ENCODE measurements at places on chromosomes 6 and 20.

DNA sequence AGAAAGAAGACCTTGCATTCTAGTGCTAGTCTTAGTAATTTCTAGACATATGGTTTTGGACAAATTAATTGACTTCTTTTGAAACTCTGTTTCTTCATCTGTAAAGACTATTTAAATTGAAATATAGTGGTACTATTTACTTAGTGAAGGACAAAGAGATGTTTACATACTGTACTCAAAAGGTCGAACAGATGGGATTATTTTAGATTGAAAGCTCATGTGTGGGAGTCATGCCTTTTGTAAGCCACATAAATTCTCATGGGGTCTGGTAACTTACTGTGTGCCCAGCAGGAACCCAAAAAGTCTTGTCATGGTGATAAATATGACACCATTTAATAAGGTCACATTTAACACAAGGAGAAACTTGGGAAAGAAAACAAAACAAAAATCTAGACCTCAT lies 368.2 kb upstream of the CITED2 start:
- no peak for DNase-seq

- no peak for DNase-seq
Measured at GRCh38 chr20:17676942-17677341, 5.1 kb downstream of the RRBP1 start.

DNA sequence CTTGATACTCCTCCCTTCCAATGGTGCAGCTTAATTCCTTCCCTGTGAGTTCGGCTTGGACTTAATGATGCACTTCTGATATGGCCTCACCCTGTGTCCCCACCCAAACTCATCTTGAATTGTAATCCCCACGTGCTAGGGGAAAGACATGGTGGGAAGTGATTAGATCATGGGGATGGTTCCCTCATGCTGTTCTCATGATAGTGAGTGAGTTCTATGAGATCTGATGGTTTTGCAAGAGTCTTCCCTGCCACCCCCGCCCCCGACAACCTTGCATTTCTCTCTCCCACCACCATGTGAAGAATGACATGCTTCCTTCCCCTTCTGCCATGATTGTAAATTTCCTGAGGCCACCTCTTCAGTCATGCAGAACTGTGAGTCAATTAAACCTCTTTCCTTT lies 50.3 kb upstream of the HLA-G start:
- DNase-seq: no peak

DNA sequence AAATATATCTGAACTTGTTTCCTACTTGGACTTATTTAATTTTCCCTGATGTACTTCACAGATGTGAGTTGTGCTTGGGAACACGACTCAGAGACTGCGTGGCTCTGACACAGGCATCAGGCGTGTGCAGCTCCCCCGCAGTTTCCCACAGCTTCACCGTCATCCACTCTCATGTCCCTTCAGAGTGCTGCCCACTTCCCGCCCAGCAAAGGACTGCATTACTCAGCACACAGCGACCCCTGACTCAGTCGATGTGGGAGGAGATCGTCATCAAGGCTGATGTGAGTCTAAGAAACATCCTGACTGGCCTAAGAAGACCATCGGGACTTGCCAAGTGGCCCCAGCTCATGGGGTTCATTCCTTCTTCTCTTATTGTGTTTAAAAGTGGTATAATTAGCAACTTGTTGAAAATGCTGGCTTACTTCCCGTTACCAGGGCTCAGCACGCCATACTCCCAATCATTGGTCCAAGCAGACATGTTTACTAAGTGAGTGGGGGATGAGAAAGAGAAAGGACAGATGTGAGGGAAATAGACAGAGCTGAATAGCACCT lies 539.4 kb upstream of the JARID2 start:
- peak; percentile 40 for DNase-seq

- DNase-seq: no peak
Measured at GRCh38 chr6:13572951-13573654, 1.3 kb upstream of the SIRT5 start.

DNA sequence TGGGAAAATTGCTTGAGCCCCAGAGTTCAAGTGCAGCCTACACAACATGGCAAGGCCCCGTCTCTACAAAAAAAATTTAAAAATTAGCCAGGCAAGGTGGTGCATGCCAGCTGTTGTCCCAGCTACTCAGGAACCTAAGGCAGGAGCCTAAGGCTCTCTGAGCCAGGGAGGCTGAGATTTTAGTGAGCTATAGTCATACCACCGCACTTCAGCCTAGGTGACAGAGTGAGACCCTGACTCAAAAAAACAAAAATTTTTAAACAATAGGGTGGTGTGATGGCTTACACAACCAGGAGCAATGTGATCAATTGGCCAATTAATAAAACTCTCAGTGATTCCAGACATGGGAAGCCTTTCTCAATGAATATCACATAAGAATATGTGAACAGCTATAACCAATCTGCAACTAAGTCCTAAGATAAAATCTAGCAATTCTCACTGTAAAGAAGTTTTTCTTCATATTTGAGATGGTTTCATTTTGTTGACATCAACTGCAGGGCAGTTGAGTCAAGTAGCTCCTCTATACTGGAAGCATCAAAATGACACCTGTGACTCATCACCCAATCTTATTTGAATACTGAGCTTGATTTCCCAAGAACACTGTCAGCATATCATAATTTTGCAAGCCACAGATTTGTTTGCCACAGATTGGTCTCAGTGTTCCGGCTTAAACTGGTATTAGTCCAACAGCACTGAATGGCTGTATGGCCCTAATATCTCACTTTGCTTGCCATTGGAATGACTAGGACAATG lies 169.0 kb upstream of the GJE1 start:
- DNase-seq: no peak

- no peak for DNase-seq
Measured at GRCh38 chr20:48782901-48783308, 44.9 kb downstream of the PREX1 start.

GRCh38 chr6:33923857-33924514 lies 120.2 kb upstream of the MLN start:
- DNase-seq: no peak

GRCh38 chr6:12158686-12159415 lies 131.3 kb upstream of the EDN1 start:
- DNase-seq: no peak

GRCh38 chr20:41738604-41739206 lies 120.5 kb upstream of the CHD6 start:
- DNase-seq: no peak

- DNase-seq: no peak
Measured at GRCh38 chr6:56550301-56550700, 92.4 kb downstream of the DST start.

GRCh38 chr20:34771680-34772081 lies 53.8 kb downstream of the NCOA6 start:
- DNase-seq: no peak

- DNase-seq: no peak
Measured at GRCh38 chr6:142356884-142357225, 55.0 kb downstream of the ADGRG6 start.

GRCh38 chr6:143515061-143515760 lies 3.7 kb upstream of the FUCA2 start:
- no peak for DNase-seq

DNA sequence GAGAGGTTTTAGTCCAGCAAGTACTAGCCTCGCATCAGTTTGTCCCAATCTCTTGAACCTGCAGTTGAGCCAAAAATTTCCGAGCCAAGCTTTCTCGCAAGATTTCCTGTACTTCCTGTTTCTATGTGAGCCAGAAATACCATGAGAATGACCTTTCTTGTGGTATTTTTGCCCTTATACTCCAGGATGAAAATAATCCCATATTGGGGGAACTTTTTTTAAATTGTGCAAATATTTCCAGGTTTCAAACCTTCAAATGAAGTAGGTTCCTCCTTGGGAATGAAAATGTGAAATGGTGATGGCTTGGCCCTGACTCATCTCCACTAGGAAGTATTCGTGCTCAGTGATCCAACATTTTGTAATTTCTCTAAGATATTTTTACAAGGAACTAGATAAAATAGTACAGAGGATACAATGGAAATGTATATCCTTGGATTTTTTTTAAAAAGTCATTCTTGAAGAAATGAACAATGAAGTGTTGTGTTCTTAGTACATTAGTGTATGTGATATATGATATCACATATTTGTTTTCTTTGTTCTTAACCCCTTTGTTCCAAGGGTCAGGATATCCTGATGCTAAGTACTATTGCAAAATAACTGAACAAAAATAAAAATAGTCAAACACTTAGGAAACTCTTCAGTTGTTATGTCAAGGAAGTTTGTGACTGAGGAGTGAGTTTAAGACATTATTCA lies 184.0 kb downstream of the PDE7B start:
- no peak for DNase-seq

DNA sequence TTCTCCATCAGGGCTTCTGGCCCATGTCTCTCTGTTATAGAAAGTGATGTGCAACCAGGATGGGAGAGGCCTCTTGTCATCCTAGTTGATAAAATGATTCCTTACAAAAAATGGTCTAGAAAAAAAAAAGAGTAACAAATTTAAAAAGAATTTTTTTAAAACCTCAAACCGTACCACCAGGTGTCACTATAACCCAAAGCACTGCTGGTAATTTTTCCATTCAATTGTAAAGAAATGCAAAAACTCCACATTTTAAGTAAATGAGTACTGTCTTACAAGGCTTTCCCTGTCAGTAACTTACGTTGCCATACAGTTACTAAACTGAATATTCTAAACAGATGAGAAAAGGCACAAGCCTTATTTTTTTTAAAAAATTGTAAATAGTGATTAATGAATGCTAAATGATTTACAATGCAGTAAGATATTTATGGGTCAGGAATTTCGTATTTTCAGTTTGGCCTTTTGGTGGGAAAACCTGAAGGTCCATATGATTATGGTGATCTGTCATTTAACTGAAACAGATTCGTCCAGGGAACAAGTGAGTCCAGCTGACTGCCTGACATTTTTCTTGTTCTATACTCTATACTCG lies 95.4 kb downstream of the OGFRL1 start:
- no peak for DNase-seq

GRCh38 chr6:163955096-163955495 lies 540.6 kb downstream of the QKI start:
- DNase-seq: no peak
